Epithelial cell of prostate (primary cell): ENCODE measurements at places on chromosomes 3 and 15.

DNA sequence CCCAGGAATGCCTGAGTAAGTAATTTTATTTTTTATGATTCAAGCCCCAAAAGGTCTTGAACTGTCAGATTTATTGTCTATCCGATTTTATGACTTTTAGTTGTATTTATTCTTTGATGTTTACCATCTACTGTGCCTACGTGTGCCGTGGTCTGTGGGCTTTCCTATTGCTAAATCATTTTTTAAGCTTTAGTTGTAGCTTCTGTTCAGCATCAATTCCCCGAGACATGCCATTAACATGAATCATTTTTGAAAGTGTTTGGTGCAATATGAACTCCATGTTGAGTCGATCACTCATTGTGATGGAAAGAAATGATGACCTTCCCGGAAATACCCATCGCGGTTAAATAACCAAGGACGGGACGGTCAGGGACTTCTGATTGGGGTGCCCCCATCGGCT lies 268.7 kb upstream of the THRB start:
- no peak for DNase-seq

- DNase-seq, result no peak
Observed at GRCh38 chr3:11452885-11453847, 181.0 kb downstream of the ATG7 start.

DNA sequence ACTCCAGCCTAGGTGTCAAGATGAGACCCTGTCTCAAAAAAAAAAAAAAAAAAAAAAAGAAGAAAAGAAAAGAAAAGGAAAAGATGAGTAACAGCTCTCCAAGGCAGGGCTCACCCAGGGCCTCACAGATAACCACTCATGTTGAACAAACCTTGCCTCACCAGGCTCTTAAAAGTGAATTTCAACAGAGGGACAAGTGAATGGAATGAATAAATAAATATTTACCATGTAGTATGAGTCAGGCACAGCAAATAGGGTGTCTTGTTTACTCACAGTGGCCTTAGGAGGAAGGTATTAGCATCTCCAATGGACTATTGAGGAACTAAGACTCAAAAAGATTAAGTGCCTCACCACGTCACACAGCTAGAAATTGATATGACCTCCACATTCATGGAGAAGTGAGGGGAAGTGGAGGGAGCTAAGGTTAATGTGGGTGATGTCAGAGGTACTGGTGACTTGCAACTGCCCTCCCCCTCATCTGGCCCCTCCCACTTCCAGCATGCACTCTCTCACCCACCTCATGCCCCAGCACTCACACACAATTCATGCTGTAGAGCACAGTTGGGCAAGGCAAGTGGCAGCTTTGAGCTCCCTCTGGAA lies 255.5 kb downstream of the UACA start:
- DNase-seq, result peak; percentile 92

DNA sequence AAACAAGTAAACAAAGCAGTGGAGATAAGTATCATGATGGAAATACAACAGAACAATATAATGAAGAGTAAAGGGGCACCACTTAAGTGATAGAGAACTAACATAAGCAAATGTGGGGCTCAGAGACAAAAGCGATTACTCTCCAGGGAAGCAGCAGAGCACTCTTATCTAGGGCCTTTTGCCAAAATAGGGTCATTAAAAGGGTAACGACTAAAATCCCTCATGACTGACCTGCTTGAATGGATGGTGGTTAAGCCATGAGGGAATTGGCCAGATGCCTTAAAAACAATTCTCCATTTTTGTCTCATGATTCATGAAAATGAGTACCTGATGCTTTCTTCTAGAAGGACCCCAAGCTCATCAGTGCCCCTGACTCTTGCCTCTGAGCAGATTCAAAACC lies 3.2 kb upstream of the SLC7A14 start:
- DNase-seq, result no peak

DNA sequence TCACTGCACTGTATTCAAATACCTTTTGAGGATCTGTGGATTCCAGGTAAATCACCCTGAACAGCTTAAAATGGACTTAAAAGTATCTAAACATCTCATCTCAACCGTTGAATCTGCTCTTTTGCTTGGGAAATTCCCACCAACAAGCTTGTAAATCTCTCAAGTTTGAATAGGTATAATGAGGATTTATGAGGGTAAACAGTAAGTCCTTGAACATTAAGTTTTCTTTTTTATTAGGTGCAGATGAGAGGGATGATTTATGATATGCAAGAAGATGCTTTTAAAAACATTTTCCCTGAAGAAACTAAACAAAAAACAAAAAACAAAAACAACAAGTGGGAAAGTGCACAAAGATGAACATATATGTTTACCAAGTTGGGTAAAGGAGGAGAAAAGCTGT lies 290.6 kb downstream of the ROBO1 start:
- DNase-seq, result no peak

DNA sequence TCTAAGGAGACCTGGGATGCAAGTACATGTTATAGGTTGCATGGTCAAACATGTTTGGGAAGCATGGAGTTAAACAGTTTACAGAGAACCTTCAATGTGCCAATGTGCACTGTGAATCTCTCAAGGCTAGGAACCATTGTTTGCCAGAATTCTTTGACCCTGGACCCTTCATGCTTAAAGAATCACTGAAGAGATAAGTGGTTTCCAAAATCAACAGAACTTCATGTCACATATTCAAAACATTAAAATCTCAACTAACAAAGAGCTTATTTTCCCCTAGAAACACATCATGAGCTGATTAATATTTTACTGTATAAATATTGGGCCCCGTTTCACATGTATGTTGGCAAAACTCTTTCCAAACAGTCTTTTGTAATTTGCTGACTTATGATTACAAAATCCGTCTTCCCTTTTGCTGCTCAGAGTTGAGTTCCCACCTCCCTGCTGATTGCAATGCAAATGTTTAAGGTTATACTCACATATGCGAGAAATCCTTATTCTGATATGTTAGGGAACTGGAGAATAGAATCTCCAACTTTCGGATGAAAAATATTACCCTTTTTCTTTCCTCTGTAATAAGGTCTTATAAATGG lies 380.2 kb downstream of the DIPK2A start:
- DNase-seq, result no peak

- no peak for DNase-seq
Observed at GRCh38 chr15:45177285-45177684, 10.5 kb downstream of the SHF start.

DNA sequence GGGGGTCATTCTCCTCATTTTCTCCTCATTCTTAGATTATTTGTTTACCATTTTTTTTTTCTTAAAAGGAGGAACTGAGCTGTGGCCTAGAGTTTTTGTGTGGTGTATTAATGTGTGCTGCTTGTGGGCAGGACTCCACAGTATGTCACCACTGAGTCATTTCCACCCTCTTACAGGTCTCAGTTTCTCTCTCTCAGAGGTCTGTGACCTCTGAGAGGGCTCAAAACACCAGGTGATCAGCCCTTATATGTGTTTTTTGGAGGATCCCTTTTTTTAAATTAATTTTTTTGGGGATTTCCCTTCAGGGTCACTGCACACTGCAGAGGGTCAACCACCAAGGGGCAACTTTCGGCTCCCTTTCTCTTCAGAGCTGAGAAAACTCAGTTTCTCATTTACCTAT lies 166.4 kb downstream of the SUCNR1 start:
- DNase-seq, result no peak

DNA sequence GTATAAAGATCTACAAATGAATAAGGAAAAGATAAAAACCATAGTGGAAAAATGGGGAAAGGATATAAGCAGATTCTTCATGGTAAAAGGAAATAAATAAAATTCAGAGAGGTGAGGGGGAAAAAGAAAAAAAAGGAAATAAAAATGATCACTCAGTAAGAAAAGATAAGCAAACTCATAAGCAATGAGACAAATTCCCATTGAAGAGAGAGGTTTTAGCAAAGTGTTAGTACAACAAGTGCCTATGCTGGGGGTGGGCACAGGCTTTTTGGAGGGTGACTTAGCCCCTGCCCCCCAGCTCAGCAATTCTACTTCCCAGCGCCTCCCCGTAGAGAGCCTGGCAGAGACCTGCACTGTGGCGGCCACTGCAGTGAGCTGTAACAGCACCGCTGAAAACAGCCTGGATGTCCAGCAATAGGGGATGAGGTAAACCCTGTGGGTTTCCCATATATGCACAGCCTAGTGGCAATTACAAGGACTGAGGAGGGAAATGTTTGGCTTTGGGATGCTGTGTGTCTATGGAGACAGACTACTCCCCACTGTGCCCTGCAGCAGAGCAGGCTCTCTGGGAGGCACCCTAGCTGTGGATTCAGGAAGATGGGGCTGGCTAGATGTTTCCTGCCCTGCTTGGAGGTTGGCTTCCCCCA lies 23.7 kb upstream of the SFMBT1 start:
- DNase-seq, result no peak

- no peak for DNase-seq
Observed at GRCh38 chr3:12388185-12388584, 96.1 kb upstream of the TSEN2 start.

GRCh38 chr3:116423374-116423773 lies 21.9 kb downstream of the LSAMP start:
- DNase-seq, result no peak

GRCh38 chr3:49414753-49415152 lies 2.5 kb downstream of the TCTA start:
- no peak for DNase-seq

- no peak for DNase-seq
Observed at GRCh38 chr3:114900908-114901307, 246.2 kb downstream of the ZBTB20 start.

DNA sequence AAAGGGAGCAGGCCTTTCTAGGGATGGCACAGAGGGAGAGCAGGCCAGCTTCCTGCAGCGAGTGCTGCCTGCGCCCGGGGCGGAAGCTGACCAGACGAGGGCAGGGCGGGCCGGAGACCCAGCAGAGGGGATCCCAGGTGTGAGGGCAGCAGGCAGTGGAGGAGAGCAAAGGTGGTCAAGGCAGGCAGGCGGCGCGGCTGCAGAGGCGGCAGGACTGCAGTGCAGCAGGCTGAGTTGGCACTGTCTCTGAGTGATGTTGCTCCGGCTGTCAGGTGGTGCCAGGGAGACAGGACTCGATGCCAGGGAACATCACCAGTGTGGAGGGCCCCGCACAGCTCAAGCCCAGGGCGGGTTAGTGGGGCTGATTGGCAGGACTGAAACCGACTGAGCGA lies 22.3 kb upstream of the PLXNA1 start:
- no peak for DNase-seq

GRCh38 chr3:127370906-127371305 lies 83.1 kb upstream of the PRR20G start:
- DNase-seq, result no peak

- DNase-seq, result no peak
Observed at GRCh38 chr3:193086681-193087080, 154.3 kb upstream of the PLAAT1 start.

GRCh38 chr3:152964911-152965609 lies 130.1 kb downstream of the P2RY1 start:
- DNase-seq, result no peak

- no peak for DNase-seq
Observed at GRCh38 chr3:141561426-141562034, 74.7 kb downstream of the RASA2 start.

DNA sequence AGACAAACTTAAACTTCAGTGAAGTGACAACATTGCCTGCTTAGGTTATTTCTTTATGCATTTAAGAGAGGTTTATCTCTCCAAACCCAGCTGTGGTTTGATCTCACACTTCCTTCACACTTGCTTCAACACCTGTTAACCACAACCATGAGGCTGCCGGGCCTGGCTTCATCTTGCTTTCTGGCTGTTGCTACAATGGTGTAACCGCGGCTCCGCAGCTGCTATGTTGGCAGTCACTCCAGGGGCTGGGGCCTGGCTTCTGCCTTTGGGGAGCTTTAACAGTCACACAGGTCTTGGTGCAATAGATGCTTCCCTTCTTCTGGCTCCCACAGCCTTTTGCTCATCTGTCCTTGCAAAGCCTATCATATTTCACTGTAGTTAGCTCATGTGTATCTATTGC lies 72.9 kb upstream of the MNS1 start:
- DNase-seq, result no peak

DNA sequence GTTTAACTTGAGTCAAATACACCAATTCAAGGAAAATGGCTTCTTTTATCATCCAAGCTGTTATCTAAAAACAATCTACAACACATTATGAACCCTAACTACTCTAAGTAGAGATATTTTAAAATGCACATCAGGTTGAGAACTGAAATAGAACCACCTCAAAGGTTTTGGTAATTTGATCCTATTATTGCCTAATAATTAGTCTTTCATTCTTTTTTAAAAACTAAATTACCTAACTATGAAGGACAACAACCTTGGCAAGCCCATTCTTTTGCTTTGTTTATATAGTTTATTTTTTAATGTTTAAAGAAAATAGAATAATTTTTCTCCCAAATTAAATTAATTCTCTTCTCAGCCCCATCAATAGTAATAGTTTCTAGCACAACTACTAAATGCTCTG lies 61.1 kb upstream of the PPIB start:
- DNase-seq, result no peak

DNA sequence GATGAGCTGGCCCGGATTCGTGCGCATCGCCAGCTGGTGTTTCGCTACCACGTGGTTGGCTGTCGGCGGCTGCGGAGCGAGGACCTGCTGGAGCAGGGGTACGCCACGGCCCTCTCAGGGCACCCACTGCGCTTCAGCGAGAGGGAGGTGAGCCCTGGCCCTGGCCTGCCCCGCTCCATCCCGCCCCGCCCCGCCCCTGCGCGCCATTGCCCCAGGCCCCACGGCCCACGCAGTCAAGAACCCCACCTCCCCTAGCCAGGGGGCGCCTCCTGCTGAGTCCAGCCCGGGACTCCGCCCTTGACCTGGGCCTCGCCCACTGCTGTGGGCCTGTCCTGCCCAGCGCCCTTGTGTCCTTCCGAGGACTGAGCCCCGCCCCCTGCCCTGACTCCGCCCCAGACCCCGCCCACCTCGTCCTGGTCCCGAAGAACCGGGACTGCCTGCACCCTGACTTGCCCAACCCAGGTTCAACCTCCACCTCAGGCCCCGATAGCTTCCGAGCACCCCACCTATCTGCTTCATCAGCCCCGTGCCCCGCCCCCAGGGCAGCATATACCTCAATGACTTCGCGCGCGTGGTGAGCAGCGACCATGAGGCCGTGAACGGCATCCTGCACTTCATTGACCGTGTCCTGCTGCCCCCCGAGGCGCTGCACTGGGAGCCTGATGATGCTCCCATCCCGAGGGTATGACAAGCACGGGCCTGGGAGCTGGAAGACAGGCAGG lies 14.8 kb downstream of the NT5DC2 start:
- DNase-seq, result no peak

- no peak for DNase-seq
Observed at GRCh38 chr3:182879031-182879611, 85.8 kb downstream of the ATP11B start.

DNA sequence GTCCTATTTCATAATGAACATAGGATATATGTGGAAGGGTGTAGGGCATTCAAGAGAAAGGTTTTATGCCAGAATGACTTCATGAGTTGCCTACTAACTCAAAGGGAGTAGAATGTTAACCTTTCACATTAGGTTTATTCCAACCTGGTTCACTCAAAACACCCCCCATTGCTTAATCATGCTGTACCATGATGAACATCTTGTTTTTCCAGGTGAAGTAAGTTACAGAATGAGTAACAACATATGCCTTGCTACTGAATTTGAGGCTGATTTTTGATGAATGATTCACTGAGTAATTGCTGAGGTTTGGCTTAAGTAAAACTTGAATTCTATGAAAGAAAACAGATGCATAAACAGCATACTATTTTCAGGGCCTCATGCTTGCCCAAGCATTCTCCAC lies 5.9 kb upstream of the CLDN16 start:
- peak; percentile 96 for DNase-seq
